ENCODE measurements at places on chromosomes 7 and 10.
A peak's percentile ranks its signal among the peaks of the same experiment; 100 is the strongest.

DNA sequence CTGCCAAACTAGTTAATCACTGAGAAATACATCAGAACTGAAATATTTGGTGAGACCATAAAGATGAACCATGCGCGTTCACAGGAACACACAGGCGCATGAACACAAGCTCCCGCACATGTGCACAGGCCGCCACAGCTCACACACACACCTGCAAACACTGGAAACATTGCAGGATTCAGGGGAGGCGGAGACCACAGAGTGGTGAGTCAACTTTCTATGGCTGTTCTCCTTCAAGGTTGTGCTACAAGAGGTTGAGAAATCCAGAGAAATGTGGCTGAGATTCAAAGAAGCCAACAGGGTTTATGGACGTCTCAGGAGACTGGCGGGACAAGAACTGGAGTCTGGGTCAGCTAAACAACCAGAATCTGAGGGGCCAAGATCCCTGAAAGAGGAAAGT lies 17.8 kb downstream of the ESYT2 start:
- no peak for DNase-seq

DNA sequence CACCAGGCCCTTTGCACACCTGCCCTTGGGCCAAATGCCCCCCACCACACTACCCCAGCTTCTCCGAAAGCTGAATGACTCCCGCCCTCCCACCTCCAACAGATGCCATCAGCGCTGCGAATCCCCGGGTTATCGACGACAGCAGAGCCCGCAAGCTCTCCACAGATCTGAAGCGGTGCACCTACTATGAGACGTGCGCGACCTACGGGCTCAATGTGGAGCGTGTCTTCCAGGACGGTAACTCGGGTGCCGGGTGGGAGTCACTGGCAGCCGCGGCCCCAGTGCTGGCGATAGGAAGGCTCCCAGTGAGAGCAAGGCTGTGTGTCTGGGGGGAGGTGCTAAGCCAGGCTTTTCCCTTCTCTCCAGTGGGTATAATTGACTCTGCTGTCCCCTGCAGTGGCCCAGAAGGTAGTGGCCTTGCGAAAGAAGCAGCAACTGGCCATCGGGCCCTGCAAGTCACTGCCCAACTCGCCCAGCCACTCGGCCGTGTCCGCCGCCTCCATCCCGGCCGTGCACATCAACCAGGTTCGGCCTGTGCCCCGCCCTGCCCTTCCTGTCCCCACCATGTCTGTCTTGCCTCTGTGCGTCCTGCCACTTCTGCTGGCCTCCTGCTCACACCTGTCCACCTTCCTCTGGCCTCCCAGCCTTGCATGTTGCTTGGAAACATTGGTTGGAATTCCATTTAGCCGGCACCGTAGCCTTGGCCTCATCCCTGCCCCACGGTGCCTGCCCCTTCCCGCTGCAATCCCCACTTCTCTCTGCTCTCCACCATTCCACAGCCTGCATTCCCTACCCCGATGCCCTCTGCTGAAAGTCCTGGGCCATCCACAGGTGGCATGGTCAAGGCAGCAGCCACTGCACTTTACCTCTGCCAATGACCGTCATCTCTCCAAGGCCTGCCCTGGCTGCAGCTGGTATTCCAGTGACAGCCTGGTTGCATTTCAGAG lies 32.1 kb downstream of the AGAP3 start:
- DNase-seq: no peak

DNA sequence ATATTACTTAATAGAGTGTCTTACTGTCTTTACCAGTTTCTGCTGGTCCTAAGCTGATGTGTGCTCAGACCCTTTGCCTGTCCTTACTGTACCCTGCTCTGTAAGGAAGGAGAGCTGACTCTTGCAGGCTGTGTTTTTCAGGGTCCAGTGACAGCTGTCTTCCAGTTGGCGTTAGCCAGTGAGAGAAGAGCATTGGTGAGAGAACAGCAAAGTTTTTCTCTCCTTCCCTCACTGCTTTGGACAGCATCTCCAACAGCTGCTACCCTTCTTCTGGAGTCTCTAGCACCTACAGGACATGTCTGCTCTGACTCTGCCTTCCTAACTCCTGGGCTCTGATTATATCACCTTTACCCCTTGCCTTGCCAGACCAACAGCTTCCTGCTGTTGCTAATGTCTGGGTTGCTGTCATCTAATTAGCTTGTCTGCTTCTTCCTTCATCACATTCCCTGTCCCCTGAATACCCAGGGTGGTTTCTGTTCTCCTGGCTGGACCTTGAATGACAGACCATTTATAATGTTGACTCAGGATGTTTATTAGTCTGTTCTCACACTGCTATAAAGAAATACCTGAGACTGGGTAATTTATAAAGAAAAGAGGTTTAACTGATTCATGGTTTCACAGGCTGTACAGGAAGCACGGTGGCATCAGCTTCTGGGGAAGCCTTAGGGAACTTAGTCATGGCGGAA lies 23.5 kb upstream of the PANK1 start:
- no peak for DNase-seq

- DNase-seq: no peak
Measured at GRCh38 chr10:86194684-86195083, 171.9 kb downstream of the GRID1 start.

GRCh38 chr10:8013006-8013405 lies 41.5 kb upstream of the GATA3 start:
- no peak for DNase-seq

- no peak for DNase-seq
Measured at GRCh38 chr10:806451-807162, 117.1 kb upstream of the DIP2C start.

- DNase-seq: peak; percentile 3
Measured at GRCh38 chr7:122092964-122093797, 50.9 kb downstream of the AASS start.

DNA sequence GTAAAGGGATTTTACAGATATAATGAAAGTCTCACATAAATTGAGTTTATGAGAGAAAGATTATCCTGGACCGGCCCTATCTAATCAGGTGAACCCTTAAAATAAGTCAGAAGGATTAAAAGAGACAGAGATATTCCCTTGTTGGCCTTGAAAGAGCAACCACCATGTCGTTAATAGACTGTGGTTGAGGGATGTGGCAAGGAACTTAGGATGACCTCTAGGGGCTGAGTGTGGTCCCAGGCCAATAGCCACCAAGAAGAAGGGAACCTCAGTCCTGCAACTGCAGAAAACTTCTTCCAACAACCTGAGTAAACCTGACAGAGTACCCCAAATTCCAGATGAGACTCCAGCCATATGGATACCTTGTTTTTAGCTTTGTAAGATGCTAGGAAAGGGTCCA lies 121.5 kb downstream of the POLR1F start:
- no peak for DNase-seq

GRCh38 chr10:15295537-15296325 lies 75.4 kb downstream of the FAM171A1 start:
- DNase-seq: peak; percentile 20

DNA sequence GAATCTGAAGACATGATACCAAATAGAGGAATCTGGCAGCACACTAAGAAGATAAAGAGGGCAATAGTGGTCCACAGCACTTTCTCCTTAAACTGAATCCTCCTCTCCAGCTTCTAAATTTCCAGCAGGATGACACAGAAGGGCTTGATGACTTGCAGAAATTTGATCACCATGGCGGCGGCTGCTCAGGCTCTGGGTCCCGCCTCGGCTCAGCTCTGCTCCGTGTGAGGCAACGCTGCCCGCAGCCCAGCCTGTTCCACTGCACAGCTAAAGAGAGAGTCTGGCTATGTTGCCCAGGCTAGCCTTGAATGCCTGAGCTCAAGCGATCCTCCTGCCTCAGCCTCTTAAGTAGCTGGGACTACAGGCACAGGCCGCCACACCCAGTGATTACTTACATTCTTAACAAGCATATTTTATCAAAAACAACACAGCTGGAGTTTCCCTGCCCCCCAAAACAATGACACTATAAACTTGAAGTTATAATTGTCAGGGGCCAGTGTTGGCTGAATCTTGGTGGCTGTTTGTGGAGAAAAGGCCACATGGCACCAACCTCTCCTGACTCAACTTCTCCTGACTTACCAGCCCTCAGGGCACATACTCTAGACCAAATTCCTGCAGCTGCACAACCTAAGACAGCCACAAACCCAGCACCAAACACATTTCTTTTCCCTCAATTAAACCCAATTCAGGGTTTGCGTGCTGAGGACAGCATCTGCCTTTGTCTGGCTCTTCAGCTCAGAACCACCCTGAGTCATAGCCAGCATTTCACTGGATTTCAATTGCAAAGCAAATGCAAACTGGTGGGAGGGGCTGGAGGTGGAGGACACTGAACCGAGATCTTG lies 11.6 kb upstream of the TNPO3 start:
- no peak for DNase-seq

DNA sequence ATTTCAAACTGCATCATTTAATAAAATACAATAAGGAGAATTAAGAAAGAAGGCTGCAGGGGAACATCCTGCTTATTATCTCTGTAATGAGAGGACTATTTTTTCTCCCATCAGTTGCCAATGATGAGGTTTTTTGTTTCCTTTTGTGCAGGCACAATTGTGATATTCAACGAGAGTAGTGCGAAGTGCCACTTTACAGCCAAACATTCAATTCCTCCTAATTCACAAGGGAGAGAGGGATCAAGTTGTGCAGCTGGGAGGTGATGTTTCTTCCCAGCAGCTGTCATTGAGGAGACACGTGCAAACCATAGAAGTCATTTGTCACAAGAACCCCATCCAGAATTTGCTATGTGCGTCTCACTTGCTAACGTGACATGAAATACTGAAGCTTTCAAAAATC lies 81.6 kb upstream of the ICA1 start:
- DNase-seq: no peak

DNA sequence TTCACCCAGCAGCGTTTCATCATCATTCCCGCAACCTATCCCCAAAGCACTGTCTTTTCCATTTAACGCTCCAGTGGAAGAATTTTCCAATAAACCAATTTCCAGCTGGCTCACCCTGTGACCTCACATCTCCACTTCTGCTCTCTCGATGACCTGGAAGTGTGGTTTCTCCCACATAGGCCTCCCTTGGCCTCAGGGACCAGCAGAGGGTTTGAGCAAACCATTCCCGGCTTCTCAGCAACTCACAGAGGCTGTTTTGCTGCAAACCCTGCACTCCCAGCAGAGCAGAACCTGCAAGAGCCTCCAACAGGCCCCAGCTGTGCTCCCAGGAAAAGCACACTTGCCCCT lies 523.0 kb upstream of the FOXK1 start:
- DNase-seq: no peak

DNA sequence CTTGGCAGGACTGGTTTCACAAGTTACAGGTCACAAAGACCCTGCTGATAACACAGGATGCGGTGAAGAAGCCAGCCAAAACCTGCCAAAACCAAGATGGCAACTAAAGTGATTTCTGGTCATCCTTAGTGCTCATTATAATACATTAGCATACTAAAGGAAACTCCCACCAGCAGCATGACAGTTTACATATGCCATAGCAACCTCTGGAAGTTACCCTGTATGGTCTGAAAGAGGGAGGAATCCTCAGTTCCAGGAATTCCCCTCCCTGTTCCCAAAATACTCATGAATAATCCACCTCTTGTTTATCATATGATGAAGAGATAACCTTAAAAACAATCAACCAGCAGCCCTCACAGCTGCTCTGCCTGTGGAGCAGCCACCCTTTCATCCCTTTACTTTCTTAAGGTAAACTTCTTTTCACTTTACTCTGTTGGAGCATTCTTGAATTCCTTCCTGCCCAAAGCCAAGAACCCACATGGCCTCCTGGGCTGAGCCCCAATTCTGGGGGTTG lies 21.9 kb downstream of the DPY19L1 start:
- no peak for DNase-seq

- no peak for DNase-seq
Measured at GRCh38 chr7:107065929-107066247, 21.4 kb downstream of the PRKAR2B start.

All from caudate nucleus (tissue), 63 donors.